ENCODE measurements at places on chromosomes 1 and 21. TPM values are rescaled to one million over a fixed set of nuclear protein-coding genes. Genes with fewer than 3 reads are reported as not detected.

- no peaks in the 10 kb centered on the region for H3K36me3 ChIP-seq
- DNase-seq = peak; percentile 41
- H3K4me3 ChIP-seq = no peak overlapping the region
- H3K27ac ChIP-seq = no peak overlapping the region
- H3K27me3 ChIP-seq = peaks cover 10% of the 10 kb centered on the region
These were observed 1.7 kb upstream of the ACTRT2 start for GRCh38 chr1:3019516-3020051.

TMOD4 gene
- not detected for total RNA-seq

CNKSR1 gene
- total RNA-seq = 21.6 TPM

DNA sequence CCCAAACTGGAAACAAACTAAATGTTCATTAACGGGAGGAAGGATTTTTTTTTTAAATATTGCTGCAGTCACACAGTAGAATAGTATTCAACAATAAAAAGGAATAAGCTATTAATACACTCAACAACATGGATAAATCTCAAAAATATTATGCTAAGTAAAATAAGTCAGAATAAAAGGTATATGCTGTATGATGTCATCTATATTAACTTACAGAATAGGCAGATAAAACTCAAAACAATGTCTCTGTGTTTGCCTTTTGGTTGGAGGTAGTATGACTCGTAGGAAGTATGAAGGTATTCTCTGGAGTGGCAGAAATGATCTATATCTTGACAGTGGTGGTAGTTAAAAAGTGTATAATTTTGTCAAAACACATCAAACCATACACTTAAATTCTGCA lies 6.1 kb upstream of the ST6GALNAC5 start:
- no peak overlapping the region for H3K4me3 ChIP-seq
- no peaks in the 10 kb centered on the region for H3K36me3 ChIP-seq
- no peak for DNase-seq
- peaks cover 8% of the 10 kb centered on the region for H3K27me3 ChIP-seq
- H3K4me1 ChIP-seq = no peaks in the 10 kb centered on the region

ASCL5 gene
- total RNA-seq = 0.29 TPM

DNA sequence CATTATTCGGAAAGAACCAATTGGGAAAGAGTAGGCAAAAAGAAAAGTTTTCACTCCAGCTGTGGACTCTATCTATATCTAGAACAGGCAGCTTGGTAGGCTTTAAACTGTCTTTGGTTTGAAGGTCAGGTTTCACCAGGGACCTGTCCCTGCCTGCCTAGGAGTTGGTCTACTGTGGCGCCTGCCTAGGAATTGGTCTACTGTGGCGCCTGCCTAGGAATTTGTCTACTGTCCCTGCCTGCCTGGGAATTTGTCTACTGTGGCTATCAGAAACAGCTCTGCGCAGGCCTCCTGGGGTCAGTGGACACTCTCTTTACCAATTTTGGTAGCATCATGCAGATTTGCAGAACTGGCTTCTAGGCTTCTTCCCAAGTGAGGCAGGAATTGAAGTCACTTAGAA lies 13.8 kb downstream of the USP25 start:
- no peak overlapping the region for H3K27ac ChIP-seq
- DNase-seq = no peak
- peaks cover 33% of the 10 kb centered on the region for H3K4me1 ChIP-seq
- H3K4me3 ChIP-seq = no peak overlapping the region
- no peaks in the 10 kb centered on the region for H3K27me3 ChIP-seq

GRCh38 chr21:32819694-32820093 lies 48.1 kb upstream of the PAXBP1 start:
- no peak overlapping the region for H3K27ac ChIP-seq
- DNase-seq = no peak
- no peak overlapping the region for H3K4me3 ChIP-seq
- H3K4me1 ChIP-seq = no peaks in the 10 kb centered on the region
- no peaks in the 10 kb centered on the region for H3K36me3 ChIP-seq

- peak overlapping the region; percentile 90 for H3K27ac ChIP-seq
- H3K4me3 ChIP-seq = peak overlapping the region; percentile 74
- no peaks in the 10 kb centered on the region for H3K27me3 ChIP-seq
- DNase-seq = no peak
These were observed 104.8 kb downstream of the SLC45A1 start for GRCh38 chr1:8422510-8423268.

DNA sequence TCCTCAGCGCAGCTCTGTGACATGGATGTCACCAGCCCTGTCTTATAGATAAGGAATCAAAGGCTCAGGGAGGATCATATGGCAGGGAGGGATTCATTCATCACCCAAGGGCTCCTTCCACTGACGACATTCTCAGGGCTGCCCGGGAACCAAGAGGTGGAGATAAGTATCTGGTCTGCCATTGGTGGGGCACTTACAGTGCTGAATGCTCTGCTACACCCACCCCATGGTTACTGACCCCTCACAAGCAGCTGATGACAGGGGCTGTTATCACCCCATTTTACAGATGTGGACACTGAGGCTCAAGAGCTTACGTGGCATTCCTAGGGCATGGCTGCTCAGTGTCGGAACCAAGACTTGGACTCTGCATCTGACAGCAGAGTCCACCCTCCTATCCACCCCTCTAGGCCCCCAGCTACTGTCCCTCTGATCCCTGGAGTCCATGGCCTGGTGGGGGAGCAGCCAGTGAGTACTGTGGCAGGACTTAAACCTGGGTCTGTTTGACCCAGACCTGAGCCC lies 155.1 kb downstream of the PTPRU start:
- no peaks in the 10 kb centered on the region for H3K36me3 ChIP-seq
- no peaks in the 10 kb centered on the region for H3K4me1 ChIP-seq
- H3K27me3 ChIP-seq = peaks cover 24% of the 10 kb centered on the region
- DNase-seq = no peak
- no peak overlapping the region for H3K4me3 ChIP-seq

CLIC6 gene
- total RNA-seq = 12.3 TPM

DNA sequence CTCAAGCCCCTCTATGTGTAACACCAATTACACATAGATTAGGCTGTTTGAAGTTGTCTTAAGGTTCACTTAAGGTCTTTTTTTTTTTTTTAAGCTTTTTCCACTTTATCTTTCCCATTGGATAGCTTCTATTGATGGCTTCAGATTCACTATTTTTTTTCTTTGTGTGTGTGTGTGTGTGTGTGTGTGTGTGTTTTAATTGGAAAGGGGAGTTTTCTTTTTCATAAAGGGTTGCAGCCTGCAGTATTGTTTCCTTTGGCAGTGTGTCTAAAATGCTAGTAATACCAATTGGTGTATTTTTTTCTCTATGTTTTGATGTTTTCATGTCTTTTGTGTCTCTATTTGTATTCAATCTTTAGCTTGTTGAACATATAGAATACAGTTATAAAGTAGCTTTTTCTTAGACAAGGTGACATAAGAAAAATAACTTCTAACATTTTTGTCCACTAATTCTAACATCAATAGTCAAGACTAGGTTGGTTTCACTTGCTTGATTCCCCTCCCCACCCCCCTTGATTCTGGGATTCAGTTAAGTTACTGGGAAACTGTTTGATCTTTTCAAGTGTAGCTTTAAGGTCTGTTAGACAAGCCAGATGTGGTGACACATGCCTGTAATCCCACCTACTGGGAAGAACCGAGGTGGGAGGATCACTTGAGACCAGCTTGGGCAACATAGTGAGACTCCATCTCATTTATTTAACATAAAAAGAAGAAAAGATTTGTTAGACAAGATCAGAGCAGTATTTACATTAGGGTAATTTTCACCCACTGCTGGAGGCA lies 21.4 kb downstream of the PRRC2C start:
- H3K36me3 ChIP-seq = no peaks in the 10 kb centered on the region
- DNase-seq = no peak
- peaks cover 27% of the 10 kb centered on the region for H3K4me1 ChIP-seq
- H3K27me3 ChIP-seq = no peaks in the 10 kb centered on the region

ZNF644 gene
- 51.9 TPM for total RNA-seq

DENND2C gene
- 2.3 TPM for total RNA-seq

BATF3 gene
- total RNA-seq = 10.0 TPM

- no peaks in the 10 kb centered on the region for H3K36me3 ChIP-seq
- H3K4me1 ChIP-seq = peaks cover 6% of the 10 kb centered on the region
- H3K4me3 ChIP-seq = no peak overlapping the region
- no peak overlapping the region for H3K27ac ChIP-seq
These were observed 13.9 kb downstream of the HLX start for GRCh38 chr1:220892997-220893700.

SDF4 gene
- total RNA-seq = 132 TPM

- DNase-seq = no peak
- no peaks in the 10 kb centered on the region for H3K27me3 ChIP-seq
- H3K27ac ChIP-seq = no peak overlapping the region
- H3K4me1 ChIP-seq = no peaks in the 10 kb centered on the region
- H3K4me3 ChIP-seq = no peak overlapping the region
- no peaks in the 10 kb centered on the region for H3K36me3 ChIP-seq
These were observed 65.6 kb downstream of the GRIK3 start for GRCh38 chr1:36968730-36969129.

- no peaks in the 10 kb centered on the region for H3K27me3 ChIP-seq
- H3K27ac ChIP-seq = no peak overlapping the region
- no peak overlapping the region for H3K4me3 ChIP-seq
- no peak for DNase-seq
These were observed 55.8 kb downstream of the SSBP3 start for GRCh38 chr1:54350360-54350759.

DNA sequence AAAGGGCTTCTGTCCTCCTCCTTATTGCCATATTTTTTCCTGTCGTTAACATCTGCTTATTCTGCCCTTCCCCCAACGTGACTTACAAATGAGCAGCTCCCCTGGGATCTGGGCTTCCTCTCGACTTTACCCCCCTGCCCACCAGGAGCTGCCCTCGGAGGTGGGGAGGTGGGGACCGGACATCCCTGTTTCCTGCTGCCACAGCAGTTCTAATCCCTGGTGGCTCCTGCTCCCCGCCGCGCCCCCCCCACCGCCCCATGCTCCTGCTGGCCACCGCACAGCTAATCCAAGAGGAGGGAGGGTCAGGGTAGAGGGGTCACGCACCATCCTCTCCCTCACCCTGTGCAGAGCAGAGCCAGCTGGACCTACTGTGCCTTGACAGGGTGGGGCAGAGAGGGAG lies 4.4 kb upstream of the SLC27A3 start:
- peaks cover 63% of the 10 kb centered on the region for H3K4me1 ChIP-seq
- no peak for DNase-seq
- no peaks in the 10 kb centered on the region for H3K27me3 ChIP-seq
- peak overlapping the region; percentile 55 for H3K27ac ChIP-seq
- H3K36me3 ChIP-seq = peaks cover 63% of the 10 kb centered on the region

DNA sequence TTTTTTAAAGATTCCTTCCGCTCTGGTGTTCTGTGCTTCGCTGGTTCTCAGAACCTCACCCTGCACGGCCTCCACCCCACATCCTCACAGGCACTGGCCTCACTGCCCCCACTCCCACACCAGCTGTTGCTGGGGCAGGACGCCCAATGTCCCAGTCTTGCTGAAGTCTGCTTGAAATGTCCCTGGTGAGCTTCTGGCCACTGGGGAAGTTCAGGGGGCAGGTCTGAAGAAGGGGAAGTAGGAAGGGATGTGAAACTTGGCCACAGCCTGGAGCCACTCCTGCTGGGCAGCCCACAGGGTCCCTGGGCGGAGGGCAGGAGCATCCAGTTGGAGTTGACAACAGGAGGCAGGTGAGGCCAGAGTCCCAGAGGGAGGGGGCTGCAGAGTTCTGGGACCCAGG lies at the start of gene C1QA:
Gene C1QA (plus strand): TSS at position 276 of the 400 bp plus-strand sequence. CDS start 989 bp downstream, outside the sequence.
- H3K4me1 ChIP-seq = no peaks in the 10 kb centered on the region
- peak within 1 kb of the TSS; percentile 41 for H3K4me3 ChIP-seq
- H3K27ac ChIP-seq = peak within 1 kb of the TSS; percentile 47
- DNase-seq = peak; percentile 88
- no peaks in the 10 kb centered on the region for H3K36me3 ChIP-seq

GRCh38 chr1:223326776-223327175 lies 37.2 kb downstream of the SUSD4 start:
- no peak for DNase-seq
- no peak overlapping the region for H3K27ac ChIP-seq
- H3K4me1 ChIP-seq = no peaks in the 10 kb centered on the region

DNA sequence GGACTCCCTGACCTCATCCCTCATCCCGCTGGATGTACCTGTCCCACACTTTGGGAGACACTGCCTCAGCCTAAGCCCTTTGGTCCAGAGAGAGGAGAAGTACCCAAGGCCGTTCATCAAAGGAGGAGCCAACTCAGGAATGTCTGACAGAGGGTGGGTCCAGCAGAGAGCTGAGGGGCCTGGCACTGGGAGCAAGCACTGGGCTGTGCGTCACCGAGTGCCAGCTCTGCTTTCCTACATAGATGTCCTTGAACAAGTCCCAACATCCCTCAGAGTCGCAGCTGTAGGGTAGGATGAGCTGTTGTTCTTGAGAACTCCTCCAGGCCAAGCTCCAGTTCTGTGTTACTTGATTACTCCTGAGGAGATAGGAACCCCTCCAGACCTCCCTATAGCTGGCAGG lies 68.8 kb upstream of the ACOT11 start:
- H3K27me3 ChIP-seq = peaks cover 4% of the 10 kb centered on the region
- no peaks in the 10 kb centered on the region for H3K36me3 ChIP-seq
- no peak for DNase-seq
- H3K27ac ChIP-seq = no peak overlapping the region
- H3K4me1 ChIP-seq = peaks cover 9% of the 10 kb centered on the region
- H3K4me3 ChIP-seq = no peak overlapping the region

CACNA1E gene
- total RNA-seq = 0.06 TPM

GRCh38 chr1:30399026-30399425 lies 324.4 kb downstream of the MATN1 start:
- H3K27me3 ChIP-seq = peaks cover 4% of the 10 kb centered on the region
- peak; percentile 32 for DNase-seq
- H3K27ac ChIP-seq = no peak overlapping the region
- no peaks in the 10 kb centered on the region for H3K36me3 ChIP-seq

- H3K27me3 ChIP-seq = no peaks in the 10 kb centered on the region
- no peak overlapping the region for H3K4me3 ChIP-seq
- peaks cover 83% of the 10 kb centered on the region for H3K4me1 ChIP-seq
- H3K27ac ChIP-seq = peak overlapping the region; percentile 89
- DNase-seq = no peak
These were observed 24.4 kb downstream of the ZBTB17 start for GRCh38 chr1:15951341-15952153.

- H3K36me3 ChIP-seq = peaks cover 20% of the 10 kb centered on the region
- peaks cover 14% of the 10 kb centered on the region for H3K4me1 ChIP-seq
- peak overlapping the region; percentile 85 for H3K27ac ChIP-seq
- H3K27me3 ChIP-seq = no peaks in the 10 kb centered on the region
- peak overlapping the region; percentile 97 for H3K4me3 ChIP-seq
- no peak for DNase-seq
These were observed 477 bp downstream of the SNAP47 start for GRCh38 chr1:227735539-227736285.

DNA sequence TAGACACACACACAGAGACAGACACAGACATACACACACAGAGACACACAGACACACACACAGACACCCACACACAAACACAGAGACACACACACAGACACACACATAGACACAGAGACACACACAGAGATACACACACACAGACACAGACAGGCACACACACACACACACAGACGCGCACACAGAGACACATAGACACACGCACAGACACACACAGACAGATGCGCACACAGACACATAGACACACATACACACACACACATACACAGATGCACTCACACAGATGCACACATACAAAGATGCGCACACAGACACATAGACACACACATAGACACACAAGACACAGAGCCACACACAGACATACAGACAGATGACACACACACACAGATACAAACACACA lies 16.0 kb downstream of the KIF21B start:
- H3K4me1 ChIP-seq = no peaks in the 10 kb centered on the region
- no peak overlapping the region for H3K27ac ChIP-seq

All from upper lobe of right lung (tissue), 1 donor.